ENCODE measurements at places on chromosomes 16 and 17.

DNA sequence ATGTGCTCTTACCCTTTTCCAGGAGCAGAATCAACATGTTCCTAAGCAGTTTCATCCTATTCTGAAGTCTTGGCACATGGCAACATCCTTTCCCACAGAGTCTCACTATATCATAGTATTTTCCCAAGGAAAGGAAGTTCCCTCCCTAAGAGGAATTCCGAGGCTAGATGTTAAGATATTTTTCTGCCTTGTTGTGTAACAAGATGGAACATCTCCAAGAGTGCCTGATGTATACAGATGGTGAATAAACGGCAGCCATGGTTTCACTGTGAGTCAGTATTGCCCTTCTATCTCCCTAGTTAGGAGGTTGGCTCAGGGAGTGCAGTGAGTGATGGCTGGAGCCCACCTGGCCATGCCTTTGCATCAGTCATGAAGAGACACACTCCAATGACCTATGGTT is 48.2 kb downstream of the SPACA3 start:
- no peak for DNase-seq

- no peak for DNase-seq
Measured at GRCh38 chr17:33366960-33367359, 73.9 kb upstream of the ASIC2 start.

DNA sequence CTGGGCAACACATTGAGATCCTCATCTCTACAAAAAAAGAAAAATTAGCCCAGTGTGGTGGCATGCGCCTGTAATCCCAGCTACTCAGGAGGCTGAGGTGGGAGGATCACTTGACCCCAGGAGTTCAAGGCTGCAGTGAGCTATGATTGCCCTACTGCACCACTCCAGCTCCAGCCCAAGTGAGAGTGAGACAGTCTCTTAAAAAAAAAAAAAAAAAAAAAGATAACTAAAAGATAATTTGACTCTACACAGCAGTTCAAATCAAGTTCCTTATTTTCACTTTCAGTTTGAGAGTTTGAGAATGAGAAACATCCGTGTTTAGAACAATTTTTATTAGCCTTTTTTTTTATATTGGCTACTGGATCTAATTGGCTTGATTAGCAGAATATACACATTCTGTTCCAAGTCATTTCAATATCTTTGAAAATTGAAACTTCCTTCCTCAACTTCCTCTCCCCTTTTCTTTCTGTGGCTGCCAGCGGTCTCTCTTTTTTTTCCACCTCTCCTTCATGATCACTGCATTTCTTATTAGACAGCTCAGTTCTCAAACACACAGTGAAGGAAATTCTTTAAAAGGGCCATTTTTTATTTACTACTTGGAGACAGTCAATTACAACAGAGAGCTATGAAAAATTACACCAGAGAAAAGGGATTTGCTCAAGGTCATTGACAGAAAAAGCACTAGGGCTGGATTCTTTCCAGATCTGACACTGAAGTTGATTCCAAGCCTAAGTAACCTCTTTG is 4.5 kb upstream of the ACSF2 start:
- DNase-seq, result no peak

DNA sequence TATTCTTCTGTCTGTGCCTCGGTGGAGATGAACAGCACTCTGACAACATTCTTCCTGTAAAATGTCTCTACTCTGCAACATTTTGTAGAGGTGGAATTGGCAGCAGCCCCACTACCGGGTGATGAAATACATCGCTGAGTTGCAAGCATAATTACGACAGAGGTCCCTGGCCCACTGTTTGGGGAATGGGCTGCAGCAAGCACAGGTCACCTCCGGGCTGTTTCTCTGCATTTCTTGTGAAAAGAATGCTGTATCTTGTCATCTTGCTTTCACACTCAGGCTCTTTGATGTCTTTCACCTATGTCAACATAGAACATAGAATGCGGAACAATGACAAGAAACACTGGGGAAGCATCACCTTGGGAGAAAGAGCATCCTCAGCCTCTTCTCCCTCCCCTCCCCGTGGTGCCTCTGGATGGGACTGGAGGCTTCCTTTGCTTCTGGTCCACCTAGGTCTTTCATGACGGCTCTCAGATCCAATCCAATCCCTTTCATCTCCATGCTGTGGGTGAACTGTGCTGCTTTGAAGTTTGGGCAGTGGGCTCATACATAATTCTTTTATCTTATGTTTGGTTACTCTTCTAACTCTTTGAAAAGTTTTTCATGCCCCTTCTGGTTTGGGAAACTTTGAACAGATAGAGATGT is 265.0 kb downstream of the PHKB start:
- no peak for DNase-seq

GRCh38 chr16:20904507-20905081 is 4.0 kb downstream of the LYRM1 start:
- no peak for DNase-seq

- DNase-seq, result no peak
Measured at GRCh38 chr16:83779886-83780285, 27.9 kb upstream of the HSBP1 start.
